ENCODE measurements at places on chromosomes 1 and 21.

- DNase-seq, result no peak
These were observed 51.7 kb downstream of the CASZ1 start for GRCh38 chr1:10744654-10745238.

DNA sequence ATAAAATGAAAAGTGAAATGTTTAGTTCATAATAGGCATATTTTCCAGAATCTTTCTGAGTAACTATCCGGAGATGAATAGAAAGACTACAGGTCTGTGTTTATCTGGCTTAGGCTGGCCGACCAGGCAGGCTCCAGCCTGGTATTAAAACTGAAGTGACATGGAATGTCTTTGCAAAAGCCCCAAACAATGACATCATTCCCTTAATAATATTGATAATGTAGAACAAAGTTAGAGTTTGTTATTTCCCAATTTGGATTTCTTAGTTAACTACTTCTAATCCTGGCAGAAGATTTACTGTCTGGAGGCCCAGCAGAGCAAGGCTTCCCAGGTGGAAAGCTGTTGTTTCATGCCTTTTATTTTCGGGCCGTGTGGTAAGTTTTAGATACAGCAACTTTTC is 207.7 kb downstream of the GREM2 start:
- no peak for DNase-seq

GRCh38 chr1:198950036-198950435 is 311.2 kb downstream of the PTPRC start:
- no peak for DNase-seq

DNA sequence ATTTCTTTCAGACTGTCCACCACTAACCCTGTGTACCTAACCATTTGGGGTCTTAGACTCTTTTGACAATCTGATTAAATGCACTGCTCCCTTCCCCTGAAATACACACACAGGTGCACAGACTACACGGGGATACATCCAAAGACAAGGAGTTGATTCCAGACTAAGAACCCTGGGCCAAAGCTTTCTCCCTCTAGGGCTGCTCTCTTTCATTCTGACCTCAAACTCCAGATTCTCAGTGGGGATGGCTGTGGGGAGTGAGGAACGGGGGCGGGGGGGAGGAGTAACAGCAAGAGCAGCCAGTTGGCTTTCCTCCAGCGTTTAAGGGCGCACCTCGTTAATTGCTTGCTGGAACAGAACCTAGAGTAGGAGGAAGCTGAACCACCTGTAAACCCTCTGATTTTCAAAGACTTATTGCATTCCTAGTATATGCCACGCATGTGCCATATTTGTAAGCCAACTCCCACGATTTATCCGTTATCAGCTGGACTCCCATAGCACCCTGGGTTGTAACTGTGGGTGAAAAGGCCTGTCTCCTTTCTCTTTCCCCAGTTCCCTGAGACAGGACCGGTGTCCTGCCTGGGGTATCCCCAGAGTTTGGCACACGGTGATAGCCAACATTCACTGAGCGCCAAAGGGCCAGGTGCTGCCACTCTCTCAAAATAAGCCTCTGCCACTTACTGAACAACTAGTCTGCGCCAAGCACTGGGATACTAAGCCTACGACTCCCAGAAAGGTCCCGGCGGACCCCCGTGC is 920 bp downstream of the MTHFR start:
- DNase-seq, result peak; percentile 76

GRCh38 chr1:48917901-48918603 is 141.4 kb upstream of the BEND5 start:
- DNase-seq, result no peak

- DNase-seq, result no peak
These were observed 742 bp downstream of the P3H1 start for GRCh38 chr1:42765832-42766740.

DNA sequence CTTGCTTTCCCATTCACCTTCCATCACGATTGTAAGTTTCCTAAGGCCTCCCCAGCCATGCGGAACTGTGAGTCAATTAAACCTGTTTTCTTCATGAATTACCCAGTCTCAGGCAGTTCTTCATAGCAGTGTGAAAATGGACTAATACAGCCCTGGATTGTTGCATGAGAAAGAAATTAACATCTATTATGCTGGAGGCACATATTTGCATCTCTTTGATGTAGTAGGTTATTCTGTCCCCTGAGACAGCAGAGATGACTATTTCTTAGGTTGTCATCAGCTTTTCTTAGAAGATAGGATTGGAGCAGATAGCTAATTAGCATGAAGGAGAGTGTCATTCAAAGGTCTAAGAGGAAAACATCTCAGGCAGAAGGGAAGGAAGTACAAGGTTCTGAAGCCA is 166.2 kb downstream of the OMA1 start:
- DNase-seq, result no peak

DNA sequence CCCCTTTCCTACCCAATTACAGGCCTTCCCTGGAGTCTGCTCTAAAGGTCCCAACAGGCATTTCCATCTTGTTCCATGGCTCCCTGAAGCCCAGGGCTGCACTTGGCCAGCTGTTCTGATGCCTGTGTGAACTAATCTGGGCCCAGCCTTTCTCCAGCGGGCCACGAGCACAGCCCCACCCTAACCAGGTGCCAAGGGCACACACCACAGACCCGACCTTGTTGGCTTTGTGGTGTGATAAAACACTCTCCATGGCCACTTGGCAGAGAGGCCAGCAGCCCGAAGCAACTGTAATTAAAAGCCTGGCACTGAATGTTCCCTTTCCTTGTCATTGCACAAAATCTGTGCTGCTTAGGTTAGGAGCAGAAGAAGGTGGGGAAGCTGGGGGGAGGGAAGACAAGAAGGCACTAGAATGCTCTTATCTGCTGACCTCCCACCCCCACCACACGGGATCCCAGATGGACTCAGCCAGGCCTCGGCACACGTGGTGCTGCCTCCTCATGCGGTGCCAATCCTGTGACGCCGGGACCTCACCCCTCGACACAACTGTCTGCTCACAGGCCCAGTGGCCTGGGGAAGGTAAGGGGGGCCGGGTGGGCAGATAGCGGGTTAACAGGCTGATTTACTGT is 9.9 kb downstream of the HCRTR1 start:
- peak; percentile 45 for DNase-seq

- DNase-seq, result no peak
These were observed 215.3 kb downstream of the BRINP2 start for GRCh38 chr1:177385760-177386698.

DNA sequence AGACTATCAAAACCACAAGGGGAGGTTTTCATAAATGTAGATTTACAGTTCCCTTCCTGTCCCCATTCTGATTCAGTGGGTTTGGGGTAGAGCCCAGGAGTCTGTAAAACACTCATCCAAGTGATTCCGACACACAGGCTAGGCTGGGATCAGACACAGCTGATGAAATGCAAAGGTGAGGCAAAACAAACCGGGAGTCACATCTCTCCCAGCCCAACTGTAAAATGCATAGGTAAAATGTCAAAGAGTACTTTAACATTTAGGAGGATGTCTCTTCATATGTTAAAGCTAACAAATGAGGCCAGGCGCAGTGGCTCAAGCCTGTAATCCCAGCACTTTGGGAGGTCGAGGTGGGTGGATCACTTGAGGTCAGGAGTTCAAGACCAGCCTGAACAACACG is 45.0 kb downstream of the ZNF281 start:
- DNase-seq, result no peak

GRCh38 chr1:226002667-226003501 is 3.7 kb upstream of the SDE2 start:
- peak; percentile 75 for DNase-seq

- DNase-seq, result no peak
These were observed 3.5 kb upstream of the PHC2 start for GRCh38 chr1:33434363-33434750.

GRCh38 chr1:106880226-106880625 is 176.2 kb upstream of the PRMT6 start:
- no peak for DNase-seq

Data from tibial artery (tissue), 4 donors.